Kidney epithelial cell (primary cell): ENCODE measurements at places on chromosomes 2 and 18.

DNA sequence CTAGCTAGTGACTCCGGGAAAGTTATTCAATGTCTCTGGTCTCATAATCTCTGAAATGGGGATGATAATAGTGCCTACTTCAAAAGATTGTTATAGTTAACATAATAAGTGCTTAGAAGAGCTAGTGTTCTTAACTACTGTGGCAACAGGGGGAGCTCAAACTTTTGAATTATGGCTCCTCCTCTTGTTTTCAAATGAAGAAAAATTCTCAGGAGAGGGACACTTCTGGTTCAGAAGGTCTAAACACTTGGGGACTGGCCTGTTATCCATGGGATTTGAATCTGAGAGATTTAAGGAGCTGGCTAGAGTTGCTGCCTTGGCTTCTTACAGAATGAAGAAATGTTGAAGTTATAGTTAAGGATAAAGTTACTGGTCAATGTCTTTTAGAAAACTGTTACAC, 92.2 kb upstream of the ITGB6 start:
- no peak for DNase-seq

DNA sequence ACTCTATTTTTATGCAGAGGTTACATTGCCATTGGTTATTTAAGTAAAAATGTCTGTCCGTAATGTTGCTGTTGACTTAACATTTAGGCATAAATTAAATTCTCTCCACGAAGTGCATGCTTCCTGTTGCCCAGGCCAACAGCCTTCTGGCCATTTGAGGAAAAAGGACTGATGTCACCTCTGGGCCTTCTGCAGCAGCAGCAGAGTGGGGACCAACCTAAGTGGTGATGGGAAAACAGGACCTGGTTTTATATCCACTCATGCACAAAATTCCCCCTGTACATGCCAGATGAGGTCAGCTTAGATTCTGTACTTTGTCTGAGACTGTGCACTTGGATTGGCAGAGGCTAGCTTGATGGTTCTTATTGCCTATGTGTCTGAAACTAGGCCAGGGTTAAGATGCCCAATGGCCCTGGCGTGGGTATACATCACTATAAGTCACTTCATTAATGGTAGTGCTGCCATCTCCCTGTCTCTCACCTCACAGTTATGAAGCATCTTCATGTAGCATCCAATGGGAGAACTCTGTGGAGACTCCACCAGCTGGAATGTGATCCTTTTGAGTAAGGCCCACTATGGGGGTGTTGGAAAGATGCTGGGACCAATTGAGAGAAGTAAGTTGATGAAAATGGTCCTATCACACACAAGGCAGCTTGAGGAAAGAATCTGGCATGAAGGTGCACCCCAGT, 4.4 kb downstream of the ARHGAP25 start:
- no peak for DNase-seq

DNA sequence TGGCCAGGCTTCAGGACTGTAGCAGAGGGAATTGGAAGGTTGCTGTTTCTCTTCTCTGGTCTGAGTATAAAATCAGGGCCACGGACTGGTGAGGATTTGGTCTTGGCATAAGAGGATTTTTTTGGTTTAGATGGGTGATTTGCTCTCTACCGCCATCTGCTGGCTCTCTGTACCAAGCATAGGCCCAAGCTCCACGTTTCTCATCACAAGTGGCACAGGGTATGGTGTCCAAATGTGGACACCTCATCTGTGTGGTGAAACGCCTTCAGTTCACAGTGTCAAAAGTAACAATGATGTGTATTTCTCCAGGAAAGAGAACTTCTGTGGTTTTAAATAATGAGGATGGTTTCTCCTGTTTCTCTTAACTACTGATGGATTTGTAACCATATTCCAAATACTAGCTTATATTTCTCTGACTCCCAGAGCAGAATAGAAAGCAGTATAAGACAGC, 115.1 kb downstream of the EML6 start:
- peak; percentile 23 for DNase-seq

DNA sequence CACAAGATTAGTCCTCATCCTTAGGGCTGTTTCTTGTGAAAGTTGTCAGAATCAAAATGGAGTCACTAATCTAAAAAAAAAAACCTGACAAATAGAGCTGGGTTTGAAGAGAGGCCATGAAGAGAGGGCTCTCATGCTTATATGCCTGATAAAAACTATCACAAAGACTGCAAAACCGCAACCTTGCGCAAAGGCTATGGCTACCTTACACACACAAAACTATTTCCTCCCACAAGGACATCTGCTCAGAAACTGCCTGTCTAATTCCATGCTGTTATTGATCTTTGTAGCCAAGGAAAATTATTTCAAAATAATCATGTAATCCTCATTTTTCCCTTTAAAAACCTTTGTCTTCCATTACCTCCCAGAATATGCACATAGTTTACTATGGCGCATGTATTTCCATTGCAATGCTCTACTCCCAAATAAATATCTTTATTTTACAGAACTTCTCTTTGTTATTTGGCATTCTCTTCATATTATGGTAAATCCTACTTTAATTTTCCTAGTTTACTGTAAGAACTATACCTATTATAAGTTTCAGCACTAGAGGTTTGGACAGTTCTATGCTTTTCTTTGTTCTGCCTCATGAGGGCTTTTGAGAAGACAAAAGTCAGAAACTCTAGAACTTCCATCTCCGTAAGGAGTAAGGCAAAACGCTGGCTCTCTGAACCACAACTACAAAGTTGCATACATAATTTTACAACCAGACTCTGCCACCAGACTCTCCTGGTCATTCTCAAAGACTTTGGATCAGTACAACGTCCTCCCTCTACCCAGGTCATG, 9.6 kb upstream of the DPYSL5 start:
- DNase-seq = peak; percentile 5

DNA sequence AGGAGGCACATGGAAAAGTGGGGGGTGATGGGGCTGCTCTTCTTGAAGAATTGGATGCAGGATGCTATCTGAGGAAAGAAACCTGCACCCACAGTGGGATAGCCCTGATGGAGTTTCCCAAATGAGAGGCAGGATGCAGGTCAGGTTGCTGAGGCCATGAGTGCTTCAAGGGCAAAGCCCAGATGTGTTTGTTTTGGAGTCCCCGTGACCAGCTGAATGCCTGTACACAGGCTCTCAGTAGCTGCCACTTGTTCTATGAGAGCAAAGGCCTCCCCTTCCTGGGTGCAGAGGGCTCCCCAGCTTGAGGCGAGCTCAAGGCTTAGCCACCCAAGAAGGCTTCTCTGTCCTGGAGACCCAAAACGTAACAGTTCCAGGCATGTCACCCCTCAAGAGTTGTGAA, 192.7 kb downstream of the SEPTIN10 start:
- DNase-seq = no peak

- DNase-seq = no peak
Measured at GRCh38 chr2:128506534-128506933, 187.9 kb upstream of the HS6ST1 start.

DNA sequence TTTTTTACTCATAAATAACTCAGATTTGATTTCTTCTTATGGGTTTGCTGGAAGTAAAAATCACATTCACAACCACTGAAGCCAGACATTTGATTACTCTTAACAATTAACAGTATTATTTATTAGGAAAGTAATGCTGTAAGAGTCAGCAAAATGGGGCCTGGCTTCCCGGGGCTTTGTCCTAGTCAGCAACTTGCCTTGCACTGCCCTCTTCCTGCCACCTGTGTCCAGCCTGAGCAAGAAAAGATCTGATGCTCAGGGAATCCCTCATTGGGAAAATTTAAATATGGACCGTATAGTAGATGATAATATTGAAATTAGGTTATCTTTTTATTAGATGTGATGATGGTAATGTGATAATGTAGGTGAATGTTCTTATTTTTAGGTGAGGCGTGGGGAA, 30.8 kb upstream of the ACYP2 start:
- no peak for DNase-seq

DNA sequence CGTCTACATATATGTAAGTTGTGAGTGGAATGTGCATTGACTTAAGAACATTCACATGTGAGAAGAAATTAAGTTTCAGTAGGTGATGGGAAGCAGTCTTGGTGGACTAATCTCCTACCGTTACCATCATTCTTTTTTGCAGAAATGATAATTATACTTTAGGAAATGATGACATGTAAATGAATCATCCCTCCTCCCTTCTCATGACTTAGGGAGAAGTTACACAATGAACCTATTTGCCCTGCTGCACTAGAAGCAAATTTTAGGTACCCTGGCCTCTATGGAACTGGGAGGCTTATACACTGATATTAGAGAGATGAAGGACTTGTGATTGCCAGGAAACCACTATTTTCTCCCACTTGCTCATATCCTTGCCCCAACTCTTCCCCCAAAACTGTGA, 214.2 kb downstream of the CALCRL start:
- no peak for DNase-seq
